ENCODE measurements at places on chromosomes 6 and 20. TPM values are rescaled to one million over a fixed set of nuclear protein-coding genes. Genes with fewer than 3 reads are reported as not detected.

DNA sequence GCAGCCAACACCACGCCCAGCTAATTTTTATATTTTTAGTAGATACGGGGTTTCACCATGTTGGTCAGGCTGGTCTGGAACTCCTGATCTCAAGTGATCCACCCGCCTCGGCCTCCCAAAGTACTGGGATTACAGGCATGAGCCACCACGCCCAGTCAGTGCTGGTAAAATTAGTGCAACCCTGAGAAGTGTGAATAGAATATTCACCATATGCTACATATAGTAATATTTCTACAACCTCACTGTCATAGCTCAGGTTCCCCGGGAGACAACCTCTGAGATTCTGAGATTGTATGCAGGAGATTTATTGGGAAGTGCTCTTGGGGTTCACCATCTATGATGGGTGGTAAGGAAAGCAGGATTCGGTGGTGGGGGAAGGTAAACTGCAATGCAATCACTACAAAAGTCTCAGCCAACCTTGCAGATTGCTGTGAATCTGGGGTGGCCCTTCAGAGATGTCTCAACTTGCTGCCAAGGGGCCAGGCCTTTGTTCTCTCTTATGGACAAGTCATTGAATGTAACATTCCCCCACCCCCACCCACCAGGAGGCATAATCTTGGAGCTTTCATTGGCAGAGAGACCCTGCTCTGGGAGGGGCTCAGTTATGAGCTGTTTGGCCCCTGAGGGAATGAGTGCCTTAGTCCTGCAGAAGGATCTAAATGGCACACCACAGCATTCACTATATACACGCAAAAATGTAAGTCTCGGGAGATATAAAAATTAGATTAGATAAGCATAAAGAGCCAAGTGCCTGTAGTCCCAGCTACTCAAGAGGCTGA is 34.0 kb upstream of the SEC63 start:
- H3K4me1 ChIP-seq: peaks cover 8% of the 10 kb centered on the region
- no peak overlapping the region for H3K27ac ChIP-seq
- no peaks in the 10 kb centered on the region for H3K27me3 ChIP-seq
- no peak overlapping the region for H3K4me3 ChIP-seq
- H3K36me3 ChIP-seq: no peaks in the 10 kb centered on the region

DNA sequence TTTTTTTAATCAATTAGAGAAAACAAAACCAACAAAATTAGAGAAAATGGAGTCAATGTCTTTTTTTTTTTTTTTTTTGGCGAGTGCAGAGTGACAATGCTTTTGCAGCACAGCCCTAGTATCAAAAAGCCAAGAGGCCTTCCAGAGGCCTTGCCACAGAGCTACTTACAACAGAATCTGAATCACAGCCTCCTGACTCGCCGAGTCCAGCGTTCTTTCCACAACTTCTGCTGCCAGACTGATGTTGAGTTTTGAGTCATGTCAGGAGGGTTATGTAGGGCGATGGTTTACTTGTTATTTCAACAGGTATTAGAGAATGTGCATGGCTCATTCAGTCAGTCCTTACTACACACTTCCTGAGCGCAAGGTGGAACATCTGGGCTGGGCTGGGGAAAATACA is 88.6 kb downstream of the FNDC1 start:
- H3K4me1 ChIP-seq: no peaks in the 10 kb centered on the region
- DNase-seq: no peak
- no peaks in the 10 kb centered on the region for H3K27me3 ChIP-seq
- no peaks in the 10 kb centered on the region for H3K36me3 ChIP-seq

DNA sequence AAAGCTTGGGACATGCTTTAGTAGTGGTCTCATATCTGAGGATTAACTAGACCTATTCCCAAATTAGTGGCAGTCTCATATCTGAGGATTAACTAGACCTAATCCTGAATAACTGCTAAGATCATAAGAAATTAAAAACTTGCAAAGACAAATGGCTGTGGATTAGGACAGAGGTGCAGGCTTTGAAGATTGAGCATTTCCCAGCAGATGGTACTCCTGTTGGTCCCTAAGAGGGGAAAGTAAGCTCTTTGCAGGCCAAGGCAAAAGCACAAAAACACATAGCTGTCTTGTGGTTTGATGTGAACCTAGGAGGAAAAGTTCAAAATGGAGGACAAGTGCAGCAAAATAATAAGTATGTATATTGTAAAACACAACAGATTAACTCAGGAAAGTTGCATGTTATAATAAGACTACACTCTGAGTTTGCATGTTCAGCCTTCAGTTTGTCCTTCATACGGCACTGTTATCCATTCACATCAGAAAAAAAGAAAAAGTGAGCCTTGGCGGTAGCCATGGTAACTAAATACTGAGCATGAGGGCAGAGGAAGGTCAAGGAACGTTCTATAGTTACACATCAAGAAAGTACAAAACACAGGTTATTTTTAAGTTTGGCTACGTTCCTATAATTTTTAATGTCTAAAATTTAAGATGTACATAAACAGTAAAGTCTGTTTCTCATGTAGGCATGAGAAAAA is 62.8 kb downstream of the FILIP1 start:
- H3K4me1 ChIP-seq: no peaks in the 10 kb centered on the region
- H3K36me3 ChIP-seq: no peaks in the 10 kb centered on the region
- no peaks in the 10 kb centered on the region for H3K27me3 ChIP-seq
- H3K27ac ChIP-seq: no peak overlapping the region
- H3K4me3 ChIP-seq: no peak overlapping the region
- no peak for DNase-seq

GRCh38 chr6:109445382-109445781 is 4.9 kb downstream of the SMPD2 start:
- no peak overlapping the region for H3K27ac ChIP-seq
- no peak overlapping the region for H3K4me3 ChIP-seq
- H3K27me3 ChIP-seq: no peaks in the 10 kb centered on the region
- H3K4me1 ChIP-seq: peaks cover 8% of the 10 kb centered on the region

- H3K4me1 ChIP-seq: no peaks in the 10 kb centered on the region
- H3K36me3 ChIP-seq: no peaks in the 10 kb centered on the region
- no peak overlapping the region for H3K27ac ChIP-seq
- no peaks in the 10 kb centered on the region for H3K27me3 ChIP-seq
- no peak overlapping the region for H3K4me3 ChIP-seq
Observed at GRCh38 chr20:40843251-40843650, 154.2 kb upstream of the MAFB start.

DNA sequence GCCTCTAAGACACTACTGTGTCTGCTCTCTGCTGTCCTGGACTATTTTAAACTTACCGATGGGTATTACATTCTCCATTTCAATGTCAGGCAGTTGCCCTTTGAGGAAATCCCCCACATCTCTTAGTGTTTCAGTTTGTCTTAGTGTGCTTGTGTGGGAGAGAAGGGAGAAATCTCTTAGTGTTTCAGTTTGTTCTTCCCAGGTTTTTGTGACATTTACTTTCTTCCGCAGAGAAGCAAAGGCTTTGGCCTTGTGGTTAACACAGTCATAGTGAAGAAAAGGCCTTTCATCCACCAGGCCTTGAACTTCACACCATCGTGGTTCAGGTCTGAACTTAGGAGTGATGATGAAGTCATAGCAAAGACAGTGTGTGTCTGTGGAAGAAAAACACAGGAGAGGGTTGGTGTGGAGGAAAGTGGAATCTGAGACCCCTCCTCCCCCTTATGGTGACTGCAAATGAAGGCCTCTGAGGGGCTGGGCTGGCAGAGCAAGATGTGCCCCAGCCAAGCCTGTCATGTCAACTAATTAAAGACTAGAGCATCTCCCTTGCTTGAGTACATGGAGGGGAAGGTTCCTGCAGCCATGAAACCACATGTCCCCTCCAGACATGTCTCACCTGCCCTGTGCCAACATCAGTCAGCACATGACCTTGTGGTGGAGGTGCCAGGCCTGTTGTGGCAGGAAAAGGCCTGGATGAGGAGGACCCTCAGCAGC is 23.9 kb downstream of the RAET1L start:
- H3K27ac ChIP-seq: no peak overlapping the region
- H3K36me3 ChIP-seq: no peaks in the 10 kb centered on the region
- no peak for DNase-seq

DNA sequence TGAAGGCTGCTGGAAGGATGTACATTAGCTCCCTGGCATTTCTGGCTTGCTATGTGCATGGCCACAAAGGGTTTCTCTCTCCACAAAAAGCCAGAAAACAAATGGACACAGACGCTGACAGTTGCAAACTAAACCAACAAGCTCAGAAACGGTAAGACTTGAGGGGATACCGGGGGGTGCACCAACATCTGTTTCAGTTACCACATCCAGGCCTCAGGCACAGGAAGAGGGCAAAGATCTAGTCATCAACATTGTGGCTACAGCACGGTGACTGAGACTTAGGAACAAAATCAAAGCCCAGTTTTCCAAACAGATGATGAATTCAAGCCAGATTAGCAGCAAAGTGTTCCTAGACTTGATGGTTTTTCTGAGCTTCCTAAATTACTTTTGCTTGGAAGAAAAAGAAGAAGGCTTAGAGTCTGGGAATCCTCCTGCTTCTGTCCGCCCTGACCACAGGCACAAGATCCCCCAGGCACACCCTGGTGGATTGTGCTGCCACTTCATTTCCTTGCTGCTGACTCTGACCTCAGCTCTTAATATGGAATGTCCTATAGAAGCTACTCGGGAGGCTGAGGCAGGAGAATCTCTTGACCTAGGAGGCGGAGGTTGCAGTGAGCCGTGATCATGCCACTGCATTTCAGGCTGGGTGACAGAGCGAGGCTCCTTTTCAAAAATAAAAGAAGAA is 54.2 kb upstream of the ADGRF1 start:
- DNase-seq: no peak
- H3K4me1 ChIP-seq: no peaks in the 10 kb centered on the region
- H3K36me3 ChIP-seq: no peaks in the 10 kb centered on the region
- no peak overlapping the region for H3K4me3 ChIP-seq
- no peak overlapping the region for H3K27ac ChIP-seq

DNA sequence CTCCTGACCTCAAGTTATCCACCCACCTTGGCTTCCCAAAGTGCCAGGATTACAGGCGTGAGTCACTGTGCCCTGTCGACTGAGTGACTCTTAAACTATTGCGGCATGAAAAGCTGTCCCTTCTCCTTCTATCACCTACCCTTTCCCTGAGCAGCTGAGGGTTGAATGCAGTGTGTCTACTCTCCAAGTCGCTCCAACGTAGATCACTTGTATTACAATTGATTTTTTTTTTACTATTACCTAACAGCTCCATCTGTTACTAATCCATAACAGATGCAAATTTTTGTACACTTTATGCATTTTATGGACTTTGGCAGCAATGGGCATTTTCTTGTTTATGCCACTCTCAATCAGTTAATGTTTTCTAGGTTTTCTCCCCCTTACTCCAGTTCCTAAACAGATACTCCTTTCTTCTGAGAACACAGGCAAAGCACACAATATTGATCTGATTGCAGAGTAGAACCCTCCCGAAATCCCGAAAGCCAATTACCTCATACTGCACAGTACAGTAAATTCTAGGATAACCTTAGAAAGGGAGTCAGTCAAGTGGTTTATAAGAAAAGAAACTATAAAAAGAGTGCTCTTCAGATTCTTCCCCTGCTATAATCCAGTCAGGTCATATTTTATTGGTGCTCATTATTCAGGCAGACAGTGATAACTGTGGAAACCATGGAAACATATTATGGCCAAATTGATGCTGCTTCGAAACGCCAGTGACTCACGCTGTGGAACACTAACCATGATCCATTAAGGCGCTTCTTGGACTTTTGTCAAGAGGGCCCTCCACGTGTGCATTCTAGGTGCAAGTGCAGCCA is 273.0 kb downstream of the ADGB start:
- H3K4me1 ChIP-seq: no peaks in the 10 kb centered on the region
- no peaks in the 10 kb centered on the region for H3K36me3 ChIP-seq
- DNase-seq: no peak
- no peak overlapping the region for H3K4me3 ChIP-seq

DNA sequence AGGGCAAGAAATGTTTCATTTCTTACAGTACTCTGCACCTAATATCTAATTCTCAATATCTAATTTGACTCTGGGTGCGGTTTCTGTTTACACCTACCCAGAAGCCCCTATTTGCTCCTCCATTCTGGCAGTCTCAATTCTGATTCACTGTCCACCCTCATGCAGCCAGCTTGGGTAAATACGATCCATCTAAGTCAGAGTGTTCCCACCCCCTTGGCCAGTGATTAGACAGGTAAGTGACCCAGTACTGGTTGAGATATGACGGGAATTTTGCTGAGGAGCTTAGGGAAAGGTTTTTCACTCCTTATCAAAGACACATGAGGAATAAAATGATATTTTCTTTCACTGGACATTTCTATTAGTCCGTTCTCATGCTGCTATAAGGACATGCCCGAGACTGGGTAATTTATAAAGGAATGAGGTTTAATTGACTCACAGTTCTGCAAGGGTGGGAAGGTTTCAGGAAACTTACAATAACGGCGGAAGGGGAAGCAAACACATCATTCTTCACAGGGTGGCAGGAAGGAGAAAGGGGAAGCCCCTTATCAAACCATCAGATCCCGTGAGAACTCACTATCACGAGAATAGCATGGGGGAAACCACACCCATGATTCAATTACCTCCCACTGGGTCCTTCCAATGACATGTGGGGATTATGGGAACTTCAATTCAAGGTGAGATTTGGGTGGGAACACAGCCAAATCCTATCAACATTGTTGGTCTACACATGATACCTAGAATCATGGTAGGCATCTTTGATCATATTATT is 29.4 kb downstream of the GLO1 start:
- no peak overlapping the region for H3K4me3 ChIP-seq
- H3K36me3 ChIP-seq: no peaks in the 10 kb centered on the region
- H3K4me1 ChIP-seq: peaks cover 10% of the 10 kb centered on the region
- no peak for DNase-seq
- H3K27ac ChIP-seq: no peak overlapping the region
- no peaks in the 10 kb centered on the region for H3K27me3 ChIP-seq

- no peaks in the 10 kb centered on the region for H3K36me3 ChIP-seq
- no peaks in the 10 kb centered on the region for H3K27me3 ChIP-seq
- no peak overlapping the region for H3K4me3 ChIP-seq
- no peaks in the 10 kb centered on the region for H3K4me1 ChIP-seq
- no peak overlapping the region for H3K27ac ChIP-seq
Observed at GRCh38 chr20:47749339-47749738, 35.9 kb downstream of the SULF2 start.

DNA sequence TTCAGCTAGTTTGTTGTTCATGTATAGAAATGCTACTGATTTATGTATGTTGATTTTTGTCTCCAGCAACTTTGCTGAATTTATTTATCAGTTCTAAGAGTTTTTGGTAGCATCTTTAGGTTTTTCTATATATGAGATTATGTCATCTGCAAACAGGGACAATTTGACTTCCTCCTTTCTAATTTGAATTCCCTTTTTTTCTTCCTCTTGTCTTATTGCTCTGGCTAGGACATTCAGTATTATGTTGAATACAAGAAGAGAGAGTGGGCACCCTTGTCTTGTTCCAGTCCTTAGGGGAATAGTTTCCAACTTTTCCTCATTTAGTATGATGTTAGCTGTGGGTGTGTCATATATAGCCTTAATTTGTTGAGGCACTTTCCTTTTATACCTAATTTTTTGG is 58.2 kb downstream of the CDH26 start:
- H3K36me3 ChIP-seq: no peaks in the 10 kb centered on the region
- no peak overlapping the region for H3K4me3 ChIP-seq
- H3K27ac ChIP-seq: no peak overlapping the region
- H3K4me1 ChIP-seq: no peaks in the 10 kb centered on the region
- no peaks in the 10 kb centered on the region for H3K27me3 ChIP-seq
- DNase-seq: no peak

Gene WFDC12
- not detected for total RNA-seq

Gene CLPSL2
- total RNA-seq: 4.3 TPM

Gene ADIG
- total RNA-seq: not detected

Gene VTA1
- total RNA-seq: 14.4 TPM

Gene PRRC2A
- total RNA-seq: 45.3 TPM

All from pancreas (tissue), 10 donors.